Kidney (tissue), 22 donors: ENCODE measurements at places on chromosomes 7 and 10. TPM values are rescaled to one million over a fixed set of nuclear protein-coding genes. Genes with fewer than 3 reads are reported as not detected.

DNA sequence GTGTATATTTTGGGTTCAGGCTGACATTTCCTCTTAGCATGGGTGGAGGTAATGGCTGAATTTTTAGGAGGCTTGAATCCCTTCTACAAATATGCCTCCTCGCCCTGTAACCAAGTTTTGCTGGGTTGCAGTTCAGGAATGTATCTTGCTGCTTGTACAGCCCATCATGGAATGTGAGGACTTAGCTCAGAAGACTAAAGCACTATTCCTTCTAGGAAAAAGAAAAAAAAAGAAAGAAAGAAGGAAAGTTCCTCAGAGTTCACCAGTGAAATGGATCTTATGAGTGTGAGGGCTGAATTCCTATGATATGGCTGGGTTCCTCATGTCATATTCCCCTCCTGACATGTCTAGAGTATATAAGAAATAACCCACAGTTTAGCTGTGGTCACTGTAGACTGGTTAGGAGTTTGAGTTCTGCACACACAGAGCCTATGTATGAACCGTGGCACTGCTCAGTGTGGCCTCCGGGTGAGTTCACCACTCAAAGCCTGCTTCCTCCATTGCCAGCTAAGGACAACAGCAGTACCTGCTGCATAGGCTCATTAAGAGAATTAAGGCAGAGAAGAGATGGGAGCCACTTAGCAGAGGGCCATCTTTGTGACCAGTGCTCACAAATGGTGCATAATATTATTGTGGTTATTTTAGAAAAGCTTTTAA, 114.0 kb downstream of the TACC2 start:
- DNase-seq = no peak

GRCh38 chr10:6843894-6844650, 264.0 kb upstream of the PRKCQ start:
- no peak for DNase-seq

DNA sequence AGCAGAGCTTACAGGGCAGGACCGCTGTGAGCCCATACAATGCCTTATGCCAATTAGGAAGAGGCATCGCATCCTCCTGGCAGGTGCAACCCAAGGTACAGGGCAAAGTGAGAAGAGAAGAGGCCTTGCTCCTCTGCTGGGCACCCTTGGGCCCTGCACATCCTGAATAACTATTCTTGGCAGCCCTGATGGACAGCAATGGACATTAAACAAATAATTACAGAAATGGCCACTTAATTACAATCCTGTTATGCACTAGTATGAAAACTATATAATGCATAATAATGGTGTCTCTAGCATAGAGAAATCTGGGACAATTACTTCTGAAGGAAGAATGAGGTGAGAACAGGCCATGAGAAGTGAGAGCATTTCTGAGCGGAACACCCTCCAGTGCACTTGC, 83.5 kb downstream of the PLPP4 start:
- no peak for DNase-seq

DNA sequence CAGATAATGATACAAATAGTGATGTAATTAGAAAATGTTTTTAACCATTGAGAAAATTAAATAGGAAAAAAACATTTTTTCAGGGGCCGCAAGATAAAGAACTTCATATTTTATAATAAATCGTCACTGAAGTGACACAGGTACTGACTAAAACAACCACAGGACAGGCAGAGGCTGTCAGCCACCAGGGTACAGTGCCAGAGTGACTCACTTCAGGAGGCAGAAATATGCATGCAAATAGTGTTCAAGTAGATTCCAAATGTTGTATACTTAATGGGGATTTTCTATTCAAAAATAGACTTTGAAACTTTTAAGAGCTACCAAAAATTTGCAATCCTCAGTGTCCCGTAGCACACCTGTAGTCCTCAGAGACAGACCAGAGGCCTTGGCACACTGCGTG, 68.6 kb downstream of the FRMPD2 start:
- no peak for DNase-seq

- no peak for DNase-seq
Observed at GRCh38 chr10:29486433-29486832, 148.3 kb downstream of the SVIL start.

DNA sequence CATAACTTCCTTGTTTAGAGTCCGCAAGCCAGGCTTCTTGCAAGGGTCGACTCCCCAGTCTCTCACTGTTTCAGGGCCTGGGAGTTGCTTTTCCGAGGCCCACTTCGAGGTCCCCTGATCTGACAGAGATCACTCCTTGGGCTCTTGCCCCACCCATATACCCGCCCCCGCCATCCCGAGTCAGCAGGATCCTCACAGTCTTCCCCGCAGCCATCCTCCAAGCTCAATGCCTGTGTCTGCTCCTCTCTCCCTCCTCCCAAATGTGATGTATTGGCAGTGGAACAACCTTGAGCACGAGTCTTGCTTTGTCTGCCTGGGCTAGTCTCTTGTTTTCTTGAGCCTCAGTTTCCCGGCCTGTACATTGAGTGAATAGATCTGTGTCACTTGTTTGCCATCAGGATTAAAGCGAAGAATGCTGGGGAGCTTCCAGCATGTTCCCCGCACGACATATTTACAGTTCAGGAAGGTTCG, 2.4 kb upstream of the HMX2 start:
- no peak for DNase-seq

- DNase-seq = no peak
Observed at GRCh38 chr10:47098964-47099363, 187.7 kb downstream of the PTPN20 start.

DNA sequence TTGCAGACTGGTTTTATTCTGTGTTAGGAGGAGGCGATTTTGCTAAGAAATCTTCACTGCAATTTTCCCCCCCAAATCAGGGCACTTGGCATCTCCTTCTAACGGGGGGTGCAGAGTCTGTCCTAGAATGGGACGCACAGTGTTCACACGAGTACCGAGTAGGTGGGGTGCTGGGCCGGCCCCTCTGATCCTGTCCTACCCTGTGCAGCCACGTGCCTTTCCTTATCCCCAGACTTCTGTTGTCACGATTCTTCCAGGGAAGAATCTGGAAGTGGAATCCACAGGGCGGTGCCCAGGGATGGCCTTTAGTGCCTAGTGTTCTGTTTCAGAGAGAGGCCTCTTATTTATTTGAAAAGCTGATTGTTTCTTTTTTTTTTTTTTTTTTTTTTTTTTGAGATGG, 16.4 kb downstream of the CUX1 start:
- DNase-seq = no peak

GRCh38 chr7:64574540-64575099, 11.7 kb upstream of the ZNF680 start:
- DNase-seq = no peak

- DNase-seq = peak; percentile 83
Observed at GRCh38 chr10:132627666-132628531, 90.3 kb downstream of the INPP5A start.

- DNase-seq = no peak
Observed at GRCh38 chr7:157952050-157952667, 615.4 kb downstream of the DNAJB6 start.

Gene SPRN
- polyA plus RNA-seq = not detected

Gene GDF2
- polyA plus RNA-seq = not detected

Gene THSD7A
- 5.1 TPM for polyA plus RNA-seq

Gene GNG11
- 45.0 TPM for polyA plus RNA-seq
